ENCODE measurements at places on chromosomes 3 and 15.

GRCh38 chr3:27577504-27577903 lies 93.3 kb upstream of the SLC4A7 start:
- peak; percentile 13 for DNase-seq

- no peak for DNase-seq
These were observed 183.4 kb upstream of the TOPAZ1 start for GRCh38 chr3:44058022-44058867.

DNA sequence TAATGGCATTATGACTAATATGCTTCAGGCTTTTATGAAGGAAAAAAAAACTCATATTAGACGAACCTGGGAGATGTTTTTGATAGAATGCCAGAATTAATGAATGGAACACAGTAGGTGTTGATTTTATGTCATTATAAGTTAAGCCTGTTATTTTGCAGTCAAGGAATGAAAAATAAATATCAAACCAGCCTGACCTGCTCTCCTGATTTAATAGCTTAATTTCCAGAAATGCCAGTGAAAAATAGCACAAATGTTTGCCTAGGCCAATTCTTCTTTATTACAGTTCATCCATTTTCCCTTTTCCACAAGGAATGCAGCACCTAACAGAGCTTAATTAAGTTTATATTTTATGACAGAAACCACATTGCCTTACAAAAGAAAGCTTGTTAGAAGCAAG lies 292.0 kb downstream of the TBL1XR1 start:
- DNase-seq: peak; percentile 10

- DNase-seq: no peak
These were observed 52.2 kb downstream of the RYK start for GRCh38 chr3:134198414-134198813.

DNA sequence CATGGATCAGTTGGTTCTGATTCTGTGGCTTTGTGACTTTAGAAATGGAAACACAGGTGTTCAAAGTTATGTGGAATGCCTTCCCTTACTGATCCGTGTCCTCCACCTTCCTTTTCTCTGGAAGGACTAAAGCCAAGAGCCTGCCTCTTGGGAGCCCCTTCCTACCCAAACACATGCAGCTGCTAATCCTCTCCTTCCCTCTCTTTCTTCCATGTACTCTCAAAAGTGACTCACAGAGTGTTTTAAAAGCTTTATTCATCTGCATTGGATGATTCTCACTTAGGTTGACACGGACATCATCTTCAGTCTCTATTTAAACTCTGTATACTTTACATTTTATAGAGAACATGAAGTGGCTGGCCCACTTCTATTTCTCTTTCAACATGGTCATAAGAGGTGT lies 856.5 kb upstream of the ARPP21 start:
- DNase-seq: no peak

- peak; percentile 96 for DNase-seq
These were observed 7.4 kb upstream of the SH3BP5 start for GRCh38 chr3:15339786-15340215.

All from foreskin melanocyte (primary cell).